MV-4-11 (cell line): ENCODE measurements at places on chromosomes 5 and 9.

DNA sequence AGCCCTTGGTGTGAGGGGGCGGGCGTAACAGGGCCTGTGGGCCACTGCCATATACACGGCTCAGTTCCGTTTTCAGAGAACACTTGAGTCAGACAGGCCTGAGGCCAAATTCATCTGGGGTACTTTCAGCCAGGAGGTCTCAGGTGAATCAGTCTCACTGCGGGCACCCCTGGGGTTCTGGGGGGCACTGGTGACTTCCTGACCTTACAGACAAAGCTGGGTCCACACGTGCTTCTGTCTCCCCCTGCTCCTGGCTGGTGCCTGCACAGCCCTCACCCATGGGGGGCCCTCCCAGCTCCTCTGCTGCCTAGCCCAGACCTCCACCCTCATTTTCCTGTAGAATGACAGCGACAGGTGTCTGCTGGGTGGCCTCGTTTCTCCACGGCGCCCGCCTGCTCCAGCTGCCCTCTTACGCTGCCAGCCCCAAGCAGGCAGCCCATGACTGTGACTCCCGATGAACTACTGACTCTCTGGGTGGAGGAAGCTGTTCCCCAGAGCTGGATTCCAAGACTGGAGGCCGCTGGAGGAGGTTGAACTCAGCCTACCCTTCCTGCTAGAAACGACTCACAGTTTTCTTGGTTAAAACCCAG, 374.1 kb upstream of the IRX4 start:
- DNase-seq: no peak

- peak; percentile 11 for DNase-seq
Measured at GRCh38 chr5:134975078-134975715, 7.5 kb downstream of the CATSPER3 start.

GRCh38 chr5:151966046-151966445, 41.4 kb upstream of the GLRA1 start:
- DNase-seq: no peak

GRCh38 chr5:147782110-147783028, at the start of gene JAKMIP2:
JAKMIP2 (minus strand) TSS chr5:147782728; CDS start chr5:147671806, 110,922 bp downstream.
- peak; percentile 50 for DNase-seq

DNA sequence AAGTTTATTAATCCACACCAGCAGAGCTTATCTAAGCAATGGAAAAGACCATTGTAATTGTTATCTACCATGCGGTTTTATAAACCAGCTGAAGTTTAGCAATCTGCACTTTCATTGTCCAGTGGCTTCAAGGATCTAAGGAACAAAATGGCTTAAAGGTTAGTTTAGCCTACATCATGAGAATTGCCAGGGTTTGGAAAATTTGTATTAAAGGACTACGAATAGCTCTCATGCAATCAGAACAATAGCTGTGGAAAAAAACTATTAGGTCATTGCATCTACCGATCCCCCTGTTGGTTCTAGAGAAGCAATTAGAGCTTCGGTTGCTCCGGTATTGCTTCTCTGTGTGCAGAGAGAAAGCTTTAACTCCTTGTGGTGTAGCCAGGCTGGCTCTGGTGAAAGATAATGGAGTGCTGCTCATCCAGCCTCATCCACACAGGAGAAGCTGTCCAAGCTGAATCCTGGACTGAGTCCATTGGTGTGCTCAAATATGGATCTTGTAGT, 86.3 kb upstream of the SLC12A2 start:
- no peak for DNase-seq

- DNase-seq: no peak
Measured at GRCh38 chr5:180623411-180623834, 26.0 kb downstream of the FLT4 start.

- no peak for DNase-seq
Measured at GRCh38 chr5:11897781-11898180, 6.5 kb downstream of the CTNND2 start.

- DNase-seq: peak; percentile 4
Measured at GRCh38 chr9:137295238-137295811, 6.7 kb downstream of the NRARP start.

DNA sequence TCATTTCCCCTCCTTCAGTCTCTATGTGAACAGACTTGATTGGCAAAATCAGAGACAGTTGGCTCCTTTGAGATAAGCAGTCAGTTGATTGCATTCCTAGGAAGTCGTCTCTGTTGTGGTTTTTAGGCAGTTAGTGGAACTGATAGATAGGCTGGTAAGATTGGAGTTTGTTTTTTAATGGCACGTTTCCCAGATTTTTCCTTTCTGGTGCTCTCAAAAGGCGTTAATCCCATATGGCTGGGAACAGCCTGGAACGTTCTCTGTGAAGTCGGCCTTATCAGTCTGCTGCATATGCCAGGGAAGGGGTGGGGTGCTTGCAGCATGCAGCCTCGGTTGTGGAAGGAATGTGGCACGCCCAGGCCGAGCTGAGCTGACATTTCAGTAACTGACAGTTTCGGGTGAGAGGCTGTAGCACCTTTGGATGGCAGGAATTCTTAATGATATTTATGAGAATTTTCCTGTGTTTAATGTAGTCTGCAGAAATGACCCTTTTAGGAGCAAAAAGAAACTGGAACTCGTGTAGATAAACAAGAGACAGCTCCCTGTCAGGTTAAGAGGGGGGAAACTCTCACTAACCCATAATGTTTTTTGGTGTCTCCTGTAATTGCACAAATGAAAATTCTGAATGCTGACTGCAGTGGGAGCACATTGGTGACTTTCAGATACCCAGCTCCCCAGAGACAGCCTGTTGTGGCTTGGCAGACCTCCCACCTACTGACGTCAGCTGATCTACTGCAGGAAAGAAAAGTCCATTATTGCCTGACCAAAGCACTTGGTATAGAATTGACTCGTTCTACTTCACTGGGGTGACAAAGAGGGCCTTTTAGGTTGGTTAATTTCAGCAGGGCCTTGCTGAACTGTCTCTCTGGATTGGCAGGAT, 6.3 kb downstream of the SPTAN1 start:
- peak; percentile 55 for DNase-seq
